SIG-M5 (cell line): ENCODE measurements at places on chromosomes 3 and 15.

DNA sequence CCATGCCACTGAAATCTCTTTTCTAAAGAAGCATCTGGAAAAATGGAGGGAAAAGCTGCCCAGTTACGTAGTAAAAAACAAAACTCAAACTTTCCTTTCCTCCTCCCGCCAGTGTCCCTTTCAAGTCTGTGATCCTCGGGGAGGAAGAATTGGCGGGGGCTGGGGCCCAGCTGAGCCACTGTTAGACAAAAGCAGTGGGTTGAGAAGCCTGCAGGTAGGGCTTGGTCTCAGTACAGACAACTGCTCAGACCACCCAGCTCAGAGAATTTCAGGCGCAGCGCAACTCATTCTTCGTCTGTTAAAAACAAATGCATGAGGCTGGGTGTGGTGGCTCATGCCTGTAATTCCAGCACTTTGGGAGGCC lies 117.1 kb downstream of the MYLK start:
- DNase-seq: no peak

DNA sequence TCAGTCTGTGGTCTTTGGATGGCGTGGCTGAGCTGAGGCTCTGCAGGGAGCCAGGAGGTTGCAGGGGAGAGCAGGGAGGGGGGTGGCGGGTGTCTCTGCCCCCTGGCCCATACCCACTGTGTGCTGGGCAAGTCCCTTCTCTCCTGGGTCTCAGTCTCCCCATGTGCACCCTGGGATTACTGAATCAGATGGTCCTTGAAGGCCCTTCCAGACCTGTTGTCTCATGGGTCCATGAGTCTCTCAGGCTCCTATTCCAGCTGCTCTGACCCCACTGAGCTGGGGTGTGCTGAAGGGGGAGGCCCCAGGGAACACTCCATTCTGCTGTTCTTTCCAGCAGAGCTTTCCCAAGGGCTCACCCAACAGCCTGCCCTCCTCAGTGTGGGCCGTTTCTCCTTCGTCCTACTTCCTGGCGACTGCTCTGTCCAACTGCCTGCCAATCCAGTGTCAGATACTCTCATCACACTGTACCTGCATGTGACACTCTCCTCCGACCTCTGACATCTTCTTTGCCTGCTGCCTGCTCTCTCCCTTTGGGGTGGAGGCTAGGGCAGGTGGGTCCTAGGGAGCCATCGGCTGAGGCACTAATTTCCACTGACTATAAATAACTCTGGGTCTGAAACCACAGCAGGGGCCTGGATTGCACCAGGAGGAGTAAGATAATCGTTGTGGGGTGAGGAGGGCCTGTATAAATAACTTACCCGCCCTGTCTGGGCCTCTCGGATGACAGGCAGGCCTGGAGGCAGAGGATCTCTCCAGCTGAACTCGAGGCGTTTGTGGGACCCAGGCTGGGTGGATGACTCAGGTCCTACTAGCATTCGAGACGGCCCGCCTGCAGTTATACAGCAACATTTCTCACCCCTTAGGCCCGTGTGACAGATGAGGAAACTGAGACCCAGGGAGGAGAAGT lies 67.1 kb downstream of the ATP2B2 start:
- peak; percentile 59 for DNase-seq

GRCh38 chr15:31831596-31831995 lies 198.7 kb upstream of the CHRNA7 start:
- DNase-seq: no peak

- peak; percentile 20 for DNase-seq
Observed at GRCh38 chr15:31360843-31361763, 34.5 kb downstream of the KLF13 start.

DNA sequence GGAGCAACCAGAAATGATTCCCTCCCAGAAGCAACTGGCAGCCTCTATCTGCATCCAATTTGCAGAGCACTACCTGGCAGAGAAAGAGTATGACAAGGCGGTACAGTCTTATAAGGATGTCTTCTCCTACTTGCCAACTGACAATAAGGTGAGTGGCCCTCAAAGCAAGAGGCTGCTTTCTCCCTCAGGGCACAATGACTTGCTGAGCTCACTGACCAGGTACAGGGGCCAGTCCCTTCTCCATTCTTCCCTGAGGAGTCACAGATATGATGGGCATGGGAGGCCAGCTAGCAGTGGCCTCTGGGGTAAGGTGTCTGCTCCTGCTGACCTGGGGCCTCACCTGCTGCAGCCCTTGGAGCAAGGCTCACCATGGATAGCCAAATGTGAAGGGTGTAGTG lies 20.3 kb downstream of the CSRNP1 start:
- DNase-seq: no peak

GRCh38 chr3:52527732-52528585 lies 5.7 kb downstream of the NT5DC2 start:
- no peak for DNase-seq

DNA sequence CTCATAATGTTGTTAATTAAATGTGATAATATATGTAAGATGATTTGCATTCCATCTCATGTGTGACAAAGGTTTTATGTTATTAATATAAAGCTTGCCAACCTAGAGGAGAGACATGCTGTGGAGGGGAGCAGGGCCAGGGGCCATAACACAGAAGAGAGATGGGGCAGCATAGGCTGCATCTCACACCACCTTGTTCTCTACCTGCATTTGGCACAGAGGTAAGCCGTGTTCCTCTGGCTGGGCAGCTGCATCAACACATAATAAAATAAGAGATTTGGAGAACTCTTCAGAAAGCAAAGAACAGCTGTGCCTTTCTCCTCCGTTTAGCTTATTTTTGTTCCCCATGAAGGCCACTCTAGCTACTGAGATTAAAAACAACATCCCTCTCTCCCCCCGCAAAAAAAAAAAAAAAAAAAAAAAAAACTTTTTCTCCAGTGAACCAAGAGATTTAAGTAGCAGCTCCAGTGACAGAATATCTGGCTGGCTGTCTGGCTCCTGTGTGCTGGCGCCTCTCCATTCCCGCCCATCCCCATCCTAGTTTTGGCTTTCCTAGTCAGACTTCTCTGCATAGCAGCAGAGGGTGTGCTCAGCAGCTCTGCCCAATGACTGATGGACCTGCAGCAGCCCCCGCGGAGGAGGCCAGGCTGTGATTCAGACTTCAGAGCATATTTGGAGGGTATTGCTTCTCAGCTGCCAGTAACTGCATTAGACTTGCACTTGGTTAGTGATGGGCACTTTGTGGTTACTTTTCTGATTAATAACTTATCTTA lies 52.2 kb upstream of the STXBP5L start:
- DNase-seq: no peak
